ENCODE measurements at places on chromosomes 1 and 21.

- DNase-seq: no peak
Measured at GRCh38 chr1:88774151-88774556, 90.1 kb downstream of the PKN2 start.

DNA sequence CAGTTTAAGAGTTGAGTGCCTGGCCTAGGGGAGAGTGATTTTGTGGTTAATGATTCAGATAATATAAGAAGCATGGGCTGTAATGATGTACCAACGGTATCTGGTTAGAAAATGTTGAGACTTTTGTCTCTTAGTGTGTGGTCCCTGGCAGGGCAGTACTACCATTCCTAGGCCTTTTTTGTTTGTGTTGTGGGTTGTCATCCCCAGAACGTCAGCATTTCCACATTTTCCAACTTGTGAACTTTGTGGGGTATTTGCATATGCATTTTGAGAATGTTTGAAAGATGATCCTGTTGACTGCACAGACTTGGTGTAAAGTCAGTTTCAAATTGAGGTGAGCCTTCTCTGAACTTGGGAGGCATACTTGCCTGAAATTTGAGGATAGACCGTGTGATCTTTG lies 11.4 kb downstream of the NEK7 start:
- no peak for DNase-seq

DNA sequence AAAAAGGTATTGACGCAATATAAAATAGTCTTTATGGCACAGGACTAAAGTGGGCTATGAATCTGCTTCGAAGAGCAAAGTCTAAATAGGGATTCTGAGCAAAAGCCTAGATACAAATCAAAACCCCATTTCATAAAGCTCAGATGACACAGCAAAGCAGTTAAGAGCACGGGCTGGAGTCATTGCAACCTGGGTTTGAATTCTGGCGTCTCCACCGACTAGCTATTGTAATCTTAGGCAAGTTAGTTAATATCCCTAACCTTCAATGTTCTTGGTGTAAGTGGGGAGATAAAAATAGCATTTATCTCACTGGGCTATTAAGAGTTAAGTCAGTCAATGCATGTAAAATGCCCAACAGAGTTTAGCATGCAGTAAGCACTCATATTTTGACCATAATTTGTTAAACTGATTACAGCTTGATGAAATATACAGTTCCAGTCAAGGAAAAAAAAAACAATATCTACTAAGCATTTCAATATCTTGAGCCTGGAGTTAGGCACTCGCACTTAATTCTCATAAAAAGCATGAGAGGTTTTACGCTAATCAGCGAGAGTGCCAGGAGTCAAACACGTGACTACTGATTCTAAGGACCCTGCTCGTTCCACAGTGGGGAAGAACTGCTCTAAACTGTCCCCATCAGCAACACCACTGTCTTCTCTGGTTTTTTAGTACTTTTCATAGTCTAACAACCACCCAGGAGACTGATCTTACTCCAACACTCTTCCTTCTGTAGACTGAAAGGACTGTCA lies 75.5 kb downstream of the JAK1 start:
- no peak for DNase-seq

GRCh38 chr1:211566431-211567025 lies 12.4 kb downstream of the SLC30A1 start:
- peak; percentile 57 for DNase-seq

DNA sequence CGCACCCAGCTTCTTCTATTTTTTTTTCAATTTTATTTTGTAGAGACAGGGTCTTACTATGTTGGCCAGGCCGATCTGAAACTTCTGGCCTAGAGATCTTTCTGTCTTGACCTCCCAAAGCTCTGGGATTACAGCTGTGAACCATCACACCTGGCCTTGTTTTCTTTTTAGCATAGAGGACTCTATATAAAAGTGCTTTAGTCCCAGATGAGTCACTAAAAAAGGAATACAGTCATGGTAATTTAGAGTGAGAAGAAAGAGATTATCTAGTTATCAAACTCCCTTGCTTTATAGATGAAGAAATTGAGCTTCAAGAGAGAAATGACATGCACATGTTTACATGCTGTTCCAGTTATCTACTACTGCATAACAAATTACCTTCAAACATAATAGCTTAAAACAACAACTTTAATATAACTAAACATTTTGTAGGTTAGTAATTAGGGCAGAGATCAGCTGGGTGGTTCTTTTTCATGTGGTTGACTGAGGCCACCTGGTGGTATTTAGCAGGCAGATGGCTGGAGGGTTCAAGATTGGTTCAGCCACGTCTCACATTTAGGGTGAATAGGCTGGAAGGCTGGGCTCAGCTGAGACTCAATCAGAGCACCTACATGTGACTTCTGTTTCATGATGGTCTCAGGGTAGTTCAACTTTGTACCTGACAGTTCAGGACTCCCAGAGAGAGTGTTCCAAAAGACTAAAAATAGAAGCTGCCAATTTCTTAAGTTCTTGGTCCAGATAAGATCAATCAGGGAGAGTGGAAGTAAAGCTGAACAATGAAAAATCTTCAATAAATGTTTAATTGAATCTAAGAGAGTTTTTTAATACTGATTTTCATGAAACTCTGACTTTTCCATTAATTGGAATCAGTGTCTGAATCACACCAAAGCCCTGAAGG lies 16.9 kb upstream of the MTF2 start:
- peak; percentile 50 for DNase-seq
